Transverse colon (tissue), 4 donors: ENCODE measurements at places on chromosomes 7 and 10.

DNA sequence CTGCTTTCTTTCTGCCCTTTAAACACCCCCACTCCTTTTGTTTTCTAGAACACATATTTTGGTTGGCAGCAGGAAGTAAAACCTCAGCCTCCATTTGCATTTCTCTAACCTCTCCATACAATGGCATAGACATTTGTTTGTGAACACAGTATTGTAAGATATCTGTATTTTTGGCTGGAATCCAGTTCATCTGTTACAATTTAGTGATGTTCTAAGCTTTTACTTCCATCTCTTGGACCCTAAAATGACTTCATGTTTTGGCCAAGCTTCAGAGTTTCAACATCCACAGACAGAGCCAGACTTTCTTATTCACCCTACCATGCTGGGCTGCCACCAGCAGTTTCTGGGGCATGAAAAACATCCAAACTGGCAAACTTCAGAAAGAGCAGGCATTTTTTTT lies 21.1 kb upstream of the AUTS2 start:
- DNase-seq = no peak

DNA sequence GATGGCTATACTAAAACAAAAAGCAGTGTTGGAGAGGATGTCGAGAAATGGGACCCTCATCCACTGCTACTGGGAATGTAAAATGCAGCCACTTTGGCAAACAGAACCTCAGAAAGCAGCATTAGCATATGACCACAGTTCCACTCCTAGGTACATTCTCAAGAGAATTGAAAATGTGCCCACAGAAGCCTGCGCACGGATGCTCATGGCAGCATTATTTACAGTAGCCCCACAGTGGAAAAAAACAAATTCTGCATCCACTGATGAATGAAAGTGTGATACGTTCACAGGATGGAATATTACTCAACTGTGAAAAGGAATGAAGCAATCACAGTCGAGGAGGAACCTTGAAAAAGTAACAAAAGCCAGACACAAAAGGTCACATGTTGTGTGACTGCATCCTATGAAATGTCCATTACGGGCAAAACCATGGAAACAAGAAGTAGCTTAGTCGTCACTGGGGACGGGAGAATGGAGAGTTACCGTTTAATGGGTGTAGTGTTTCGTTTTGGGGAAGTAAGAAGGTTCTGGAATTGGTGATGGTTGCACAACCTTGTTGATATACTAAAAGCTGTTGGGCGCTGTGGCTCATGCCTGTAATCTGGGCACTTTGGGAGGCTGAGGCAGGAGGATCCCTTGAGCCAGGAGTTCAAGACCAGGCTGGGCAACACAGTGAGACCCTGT lies 2.5 kb upstream of the UPK3B start:
- DNase-seq = no peak

DNA sequence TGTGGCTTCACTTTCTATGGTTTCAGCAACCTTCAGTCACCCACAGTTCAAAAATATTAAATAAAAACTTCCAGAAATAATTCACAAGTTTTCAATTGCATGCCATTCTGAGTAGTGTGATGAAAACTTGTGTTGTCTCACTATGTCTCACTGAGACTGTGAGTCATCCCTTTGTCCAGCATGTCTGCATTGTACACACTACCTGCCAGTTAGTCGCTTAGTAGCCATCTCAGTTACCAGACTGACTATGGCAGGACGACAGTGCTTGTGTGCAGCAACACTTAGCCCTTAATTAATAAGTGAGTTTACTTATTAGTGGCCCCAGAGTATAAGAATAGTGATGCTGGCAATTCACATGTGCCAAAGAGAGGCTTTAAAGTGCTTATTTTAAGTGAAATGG lies 22.5 kb downstream of the CCDC186 start:
- DNase-seq = no peak

GRCh38 chr7:149816794-149817193 lies 21.4 kb upstream of the ZNF862 start:
- DNase-seq = no peak

- no peak for DNase-seq
These were observed 60.6 kb downstream of the INSIG1 start for GRCh38 chr7:155358066-155358947.

DNA sequence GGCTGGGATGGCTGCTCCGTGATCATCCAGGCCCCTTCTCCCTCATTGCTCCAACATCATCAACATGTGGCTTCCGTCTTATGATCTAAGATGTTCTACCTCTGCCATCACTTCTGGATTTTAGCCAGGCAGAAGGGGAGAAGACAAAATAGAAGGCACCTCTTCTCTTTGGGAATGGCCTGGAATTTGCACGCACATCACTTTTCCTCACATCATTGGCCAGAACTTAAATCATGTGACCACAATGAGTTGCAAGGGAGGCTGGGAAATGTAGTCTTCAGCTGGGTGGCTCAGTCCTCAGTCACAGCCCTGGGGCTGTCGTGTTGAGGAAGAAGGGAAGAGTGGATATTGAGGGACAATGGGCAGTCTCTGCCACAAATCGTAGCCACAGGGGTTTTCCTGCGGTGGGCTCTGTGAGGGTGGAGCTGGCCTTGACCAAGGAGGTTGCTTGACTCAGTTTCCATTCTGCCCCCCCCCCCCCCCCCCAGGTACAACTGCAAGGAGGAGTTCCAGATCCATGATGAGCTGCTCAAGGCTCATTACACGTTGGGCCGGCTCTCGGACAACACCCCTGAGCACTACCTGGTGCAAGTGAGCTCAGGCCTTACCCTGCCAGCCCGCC lies 50.3 kb downstream of the PALD1 start:
- DNase-seq = no peak

- DNase-seq = no peak
These were observed 8.0 kb upstream of the DMTF1 start for GRCh38 chr7:87144173-87144657.

DNA sequence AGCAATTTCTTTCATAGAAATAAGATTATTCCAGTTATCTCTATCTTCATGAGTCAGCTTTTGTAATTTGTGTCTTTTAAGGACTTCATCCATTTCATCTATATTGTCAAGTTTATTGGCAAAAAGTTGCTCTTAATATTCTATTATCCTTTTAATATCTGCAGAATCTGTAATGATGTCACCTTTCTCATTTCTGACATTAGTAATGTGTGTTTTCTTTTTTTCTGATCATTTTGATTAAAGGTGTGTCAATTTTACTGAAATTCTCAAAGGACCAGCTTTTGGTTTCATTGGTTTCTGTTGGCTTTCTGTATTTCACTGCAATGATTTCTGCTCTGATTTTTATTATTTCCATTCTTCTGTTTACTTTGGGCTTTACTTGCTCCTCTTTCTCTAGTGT lies 17.9 kb upstream of the OR2AE1 start:
- no peak for DNase-seq

GRCh38 chr10:14588084-14588937 lies 186.4 kb downstream of the FAM107B start:
- DNase-seq = no peak

GRCh38 chr10:31018962-31019361 lies 12.7 kb downstream of the ZNF438 start:
- DNase-seq = no peak

DNA sequence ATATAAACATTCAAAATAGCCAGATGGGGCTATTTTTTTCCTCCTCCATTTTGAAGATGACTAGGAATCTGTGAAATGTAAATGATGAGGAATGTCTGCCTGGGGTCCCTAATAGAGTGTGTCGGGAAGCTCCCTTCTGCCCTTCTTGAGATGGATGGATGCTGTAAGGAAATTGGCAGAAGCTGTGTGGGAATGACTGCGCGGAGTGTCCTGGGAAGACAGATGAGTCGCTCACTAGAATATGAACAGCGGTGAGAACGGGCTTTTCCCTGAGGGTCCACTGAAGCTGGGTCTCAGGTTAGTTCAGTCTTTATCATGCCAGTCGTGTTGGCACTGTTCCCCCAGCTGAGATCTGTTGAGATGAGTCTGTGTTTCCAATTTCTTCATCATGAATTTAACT lies 75.1 kb upstream of the PLPP4 start:
- DNase-seq = no peak

DNA sequence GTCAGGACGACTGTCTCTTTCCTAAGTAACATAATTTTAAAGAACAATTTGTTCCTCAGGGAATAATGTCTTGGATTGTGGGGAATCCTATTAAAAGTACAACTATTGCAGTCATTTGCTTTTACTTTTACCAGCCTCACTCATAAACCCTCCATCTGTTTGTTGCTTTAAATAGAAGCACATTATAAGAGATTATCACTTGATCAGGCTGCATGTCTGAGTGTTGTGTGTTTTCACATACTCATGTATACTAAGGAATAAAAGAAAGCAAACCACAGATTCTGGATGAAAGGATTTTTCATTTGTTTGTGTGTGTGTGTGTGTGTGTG lies 1077.8 kb downstream of the KCNMA1 start:
- no peak for DNase-seq

DNA sequence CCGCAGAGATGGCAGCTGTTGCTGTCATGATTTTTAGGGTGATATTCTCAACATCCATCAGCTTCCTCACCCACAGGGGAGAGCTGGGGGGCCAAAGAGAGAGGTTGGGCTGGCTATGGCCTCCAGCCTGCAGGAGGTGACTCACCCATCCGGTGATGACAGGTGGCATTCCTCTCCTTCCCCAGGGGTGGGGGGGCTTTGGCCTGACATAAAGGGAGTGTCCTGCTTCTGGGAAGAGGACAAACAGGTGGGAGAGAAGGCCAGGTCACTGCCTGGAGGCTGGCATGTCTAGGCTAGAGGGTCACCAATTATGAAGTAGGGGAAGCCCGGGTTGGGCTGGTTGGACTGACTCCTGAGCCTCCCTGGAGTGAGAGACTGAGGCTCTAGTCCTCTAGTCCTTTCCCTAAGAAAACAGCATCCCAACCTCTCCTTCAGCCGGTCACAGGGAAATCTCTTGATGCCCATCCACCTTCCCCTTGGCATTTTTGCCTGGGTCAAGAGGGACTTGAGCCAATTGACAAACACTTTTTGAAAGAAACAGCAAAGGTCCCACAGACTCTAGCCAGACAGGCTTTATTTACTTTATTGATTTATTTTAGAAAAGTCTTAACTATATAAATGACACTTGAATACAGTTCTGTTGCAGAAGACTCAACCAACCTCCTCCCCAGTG lies 79.8 kb upstream of the ZNF716 start:
- DNase-seq = no peak

DNA sequence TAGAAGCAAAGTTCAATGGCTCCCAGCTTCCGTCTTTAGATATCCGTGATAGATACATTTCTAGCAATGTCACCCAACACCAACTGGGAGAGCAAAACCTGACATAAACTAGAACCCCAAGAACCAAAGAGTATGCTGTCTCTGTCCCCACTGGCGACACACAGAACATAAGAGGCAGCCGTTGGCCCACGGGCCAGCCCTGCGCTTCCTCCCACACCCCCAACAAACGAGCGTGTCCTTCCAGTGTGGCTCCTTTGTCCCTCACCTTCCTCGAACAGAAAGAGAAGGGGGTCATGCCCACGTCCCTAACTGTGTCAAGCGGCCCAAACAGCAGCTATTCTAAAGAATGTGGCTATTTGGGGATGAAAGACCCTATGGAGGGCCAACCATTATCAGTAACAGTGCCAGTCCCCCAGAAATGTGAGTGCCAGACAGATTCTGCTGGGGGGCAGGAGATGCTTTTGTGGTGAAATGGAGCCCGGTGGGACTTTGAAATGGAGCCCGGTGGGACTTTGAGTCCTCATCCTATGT lies 171.9 kb downstream of the USP6NL start:
- no peak for DNase-seq
